Thymus (tissue), 14 donors: ENCODE measurements at places on chromosomes 11 and 22.

GRCh38 chr11:115941481-115941993 is 437.3 kb upstream of the CADM1 start:
- DNase-seq = no peak

GRCh38 chr11:117562136-117562535 is 234.5 kb downstream of the CEP164 start:
- no peak for DNase-seq

GRCh38 chr22:40210818-40211217 is 33.1 kb downstream of the TNRC6B start:
- no peak for DNase-seq

DNA sequence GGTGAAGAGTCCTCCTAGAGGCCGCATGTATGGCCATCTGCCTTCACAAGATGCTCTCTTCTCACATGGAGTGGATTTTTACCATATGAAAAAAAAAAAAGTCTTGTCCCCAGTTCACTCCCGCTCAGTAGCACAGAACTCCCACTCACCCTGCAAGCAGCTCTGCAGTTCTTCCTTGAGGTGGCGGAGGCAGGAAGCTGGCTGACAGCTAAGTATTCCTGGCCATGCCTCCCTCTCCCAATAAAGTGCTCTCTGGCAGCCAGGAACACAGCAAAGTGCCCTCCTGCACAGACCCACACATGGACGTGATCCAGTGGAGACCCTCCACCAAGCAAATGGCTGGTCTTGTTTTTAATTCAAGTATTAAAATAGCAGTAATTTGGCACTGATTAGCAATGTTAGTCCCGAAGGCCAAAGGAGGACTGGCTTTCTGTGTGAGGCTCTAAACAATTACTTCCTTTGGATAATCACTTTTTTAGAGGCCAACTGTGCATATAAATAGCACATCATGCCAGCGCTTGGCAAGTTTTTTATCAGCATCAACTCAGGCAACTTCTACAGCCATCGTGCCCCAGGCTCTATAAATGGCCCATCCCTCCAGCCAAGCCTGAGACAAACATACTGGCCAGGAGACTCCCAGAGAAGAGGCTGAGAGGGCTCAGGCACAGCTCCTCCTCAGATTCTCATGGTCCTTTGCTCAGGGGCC is 413.6 kb downstream of the OPCML start:
- no peak for DNase-seq

DNA sequence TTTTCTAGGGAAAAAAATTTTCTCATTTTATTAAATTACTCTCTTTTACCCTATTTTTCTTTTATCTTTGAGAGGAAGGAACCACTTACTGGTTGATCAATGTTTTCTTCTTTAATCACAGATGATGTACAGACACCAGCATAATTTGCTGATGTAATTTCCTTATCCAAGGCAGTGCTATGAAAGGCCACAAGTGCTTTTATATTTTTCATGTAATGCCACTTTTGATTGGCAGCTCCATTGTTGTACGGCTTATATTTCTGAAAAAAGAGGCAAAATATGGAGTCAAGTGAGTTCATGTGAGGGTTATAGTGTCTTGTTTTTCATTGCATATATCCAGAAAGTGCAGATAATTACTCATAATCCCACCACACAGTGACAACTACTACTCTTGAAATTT is 322.7 kb upstream of the MPPED2 start:
- DNase-seq = no peak

GRCh38 chr11:118911880-118912741 is 13.6 kb downstream of the BCL9L start:
- DNase-seq = peak; percentile 56
